ENCODE measurements at places on chromosomes 5 and 9. TPM values are rescaled to one million over a fixed set of nuclear protein-coding genes. Genes with fewer than 3 reads are reported as not detected.

- DNase-seq, result no peak
These were observed 21.3 kb downstream of the MRPL36 start for GRCh38 chr5:1778138-1779020.

Gene SHROOM1
- 2.8 TPM for total RNA-seq

DNA sequence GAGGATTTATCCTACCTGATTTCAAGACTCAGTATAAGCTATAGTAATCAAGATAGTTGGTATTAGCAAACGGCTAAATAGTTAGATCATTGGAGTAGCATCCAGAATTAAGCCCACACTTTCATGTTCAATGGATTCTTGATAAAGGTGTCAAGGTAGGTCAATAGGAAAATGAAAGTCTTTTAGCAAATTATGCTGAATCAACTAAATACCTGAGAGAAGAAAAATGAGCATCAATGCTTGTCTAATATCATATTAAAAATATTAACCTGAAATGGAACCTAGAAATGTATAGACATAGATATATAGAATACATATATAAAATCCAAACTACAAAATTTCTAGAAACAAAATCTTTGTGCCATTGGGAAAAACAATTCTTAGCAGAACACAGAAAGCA, 685.6 kb downstream of the DTWD2 start:
- no peak for DNase-seq

GRCh38 chr9:122222791-122223190, 6.0 kb downstream of the LHX6 start:
- DNase-seq, result no peak

Gene FAM151B
- 0.38 TPM for total RNA-seq

Gene IFNB1
- total RNA-seq, result not detected

GRCh38 chr9:27117489-27118135, 8.6 kb downstream of the TEK start:
- peak; percentile 63 for DNase-seq

Gene CKS2
- 25.4 TPM for total RNA-seq

- no peak for DNase-seq
These were observed 243.1 kb upstream of the RFX3 start for GRCh38 chr9:3768712-3769457.
